ENCODE measurements at places on chromosomes 3 and 15. TPM values are rescaled to one million over a fixed set of nuclear protein-coding genes. Genes with fewer than 3 reads are reported as not detected.

Gene TBC1D2B
- 19.7 TPM for total RNA-seq

Gene CHRNB4
- total RNA-seq = 4.1 TPM

- DNase-seq = no peak
Observed at GRCh38 chr3:134576426-134576825, 74.4 kb downstream of the KY start.

Gene PARP3
- total RNA-seq = 4.3 TPM

- no peak for DNase-seq
Observed at GRCh38 chr3:131796558-131797198, 238.1 kb downstream of the CPNE4 start.

- DNase-seq = no peak
Observed at GRCh38 chr15:70569091-70569713, 194.2 kb downstream of the UACA start.

GRCh38 chr15:100263031-100263430 lies 78.7 kb downstream of the ADAMTS17 start:
- DNase-seq = no peak

- no peak for DNase-seq
Observed at GRCh38 chr15:65873256-65873655, 4.0 kb downstream of the RAB11A start.

- no peak for DNase-seq
Observed at GRCh38 chr15:62968699-62969098, 73.8 kb upstream of the TPM1 start.

DNA sequence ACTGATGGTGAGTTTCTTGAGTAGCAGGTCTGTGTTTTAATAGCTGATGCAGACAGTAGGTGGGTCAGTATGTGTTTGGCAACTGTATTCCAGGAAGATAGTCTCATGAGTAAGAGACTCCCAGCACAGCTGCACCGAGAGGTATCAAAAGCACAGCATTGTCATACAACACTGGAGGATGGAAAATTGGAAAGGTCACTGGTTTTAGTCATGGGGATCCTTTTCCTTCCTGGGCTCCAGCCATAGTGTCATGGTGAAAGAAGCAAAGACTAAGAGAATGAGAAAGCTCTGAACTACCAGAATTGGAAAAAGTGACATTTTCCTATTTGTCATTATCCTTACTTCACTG lies 61.5 kb downstream of the P3H2 start:
- DNase-seq = no peak

GRCh38 chr3:64748244-64748904 lies 60.6 kb upstream of the ADAMTS9 start:
- no peak for DNase-seq

- no peak for DNase-seq
Observed at GRCh38 chr3:25548836-25549235, 115.9 kb downstream of the TOP2B start.

Data from neural crest cell (in vitro differentiated cells).